ENCODE measurements at places on chromosomes 13 and 19.

DNA sequence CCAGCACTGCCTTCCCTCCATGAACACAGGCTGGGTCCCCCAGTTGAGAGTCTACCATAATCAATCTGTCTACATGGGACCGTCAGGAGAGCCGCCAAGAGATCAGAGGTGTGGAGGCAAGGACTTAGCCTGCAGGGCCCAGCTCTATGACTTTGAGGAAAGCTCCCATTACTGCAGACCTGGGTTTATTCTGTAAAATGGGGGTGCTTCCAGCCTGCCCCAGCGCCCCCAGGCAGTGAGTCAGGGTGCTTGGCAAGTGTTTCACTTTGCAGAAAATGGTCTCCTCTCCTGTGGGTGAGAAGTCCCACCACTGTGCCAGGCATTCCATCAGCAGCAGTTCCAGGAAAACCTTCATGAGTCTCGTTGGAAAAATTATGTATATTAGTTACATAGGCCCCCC is 75.5 kb upstream of the VSTM2B start:
- no peak for DNase-seq

DNA sequence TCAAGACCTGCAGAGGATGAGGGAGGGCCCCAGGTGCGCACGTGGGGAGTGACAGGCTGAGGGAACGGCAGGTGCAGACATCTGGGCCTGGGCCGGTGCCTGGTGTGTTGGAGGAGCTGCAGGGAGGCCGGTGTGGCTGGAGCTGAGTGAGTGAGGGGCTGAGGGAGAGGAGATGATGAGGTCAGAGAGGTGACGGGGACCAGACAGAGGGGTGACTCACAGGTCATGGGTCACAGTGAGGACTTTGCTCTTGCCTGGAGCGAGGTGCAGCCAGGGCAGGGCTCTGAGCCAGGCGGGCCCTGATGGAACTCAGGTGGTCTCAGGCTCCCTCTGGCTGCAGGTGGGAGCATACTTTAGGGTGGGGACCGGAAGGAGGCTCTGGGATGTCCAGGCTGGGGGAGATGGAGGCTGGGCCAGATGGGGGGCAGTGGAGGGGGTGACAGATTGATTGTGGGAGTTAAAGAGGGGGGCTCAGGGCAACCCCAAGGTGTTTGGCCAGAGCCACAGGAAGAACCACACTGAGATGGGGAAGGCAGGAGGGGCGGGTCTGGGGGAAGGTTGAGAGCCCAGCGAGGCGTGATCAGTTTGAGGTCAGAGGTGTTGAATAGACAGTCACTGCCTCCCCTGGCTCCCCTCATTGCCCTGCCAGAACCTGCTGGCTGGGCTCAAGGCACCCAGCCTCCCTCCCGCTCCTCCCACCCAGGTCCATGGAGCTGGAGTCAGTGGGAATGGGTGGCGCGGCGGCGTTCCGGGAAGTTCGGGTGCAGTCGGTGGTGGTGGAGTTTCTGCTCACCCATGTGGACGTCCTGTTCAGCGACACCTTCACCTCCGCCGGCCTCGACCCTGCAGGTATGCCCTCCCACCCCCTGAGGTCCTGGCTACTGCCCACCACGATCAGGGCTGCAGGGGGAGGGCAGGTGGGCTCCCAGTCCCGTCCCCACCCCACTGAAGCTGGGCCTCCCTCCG is 8.4 kb downstream of the ARHGAP33 start:
- no peak for DNase-seq

DNA sequence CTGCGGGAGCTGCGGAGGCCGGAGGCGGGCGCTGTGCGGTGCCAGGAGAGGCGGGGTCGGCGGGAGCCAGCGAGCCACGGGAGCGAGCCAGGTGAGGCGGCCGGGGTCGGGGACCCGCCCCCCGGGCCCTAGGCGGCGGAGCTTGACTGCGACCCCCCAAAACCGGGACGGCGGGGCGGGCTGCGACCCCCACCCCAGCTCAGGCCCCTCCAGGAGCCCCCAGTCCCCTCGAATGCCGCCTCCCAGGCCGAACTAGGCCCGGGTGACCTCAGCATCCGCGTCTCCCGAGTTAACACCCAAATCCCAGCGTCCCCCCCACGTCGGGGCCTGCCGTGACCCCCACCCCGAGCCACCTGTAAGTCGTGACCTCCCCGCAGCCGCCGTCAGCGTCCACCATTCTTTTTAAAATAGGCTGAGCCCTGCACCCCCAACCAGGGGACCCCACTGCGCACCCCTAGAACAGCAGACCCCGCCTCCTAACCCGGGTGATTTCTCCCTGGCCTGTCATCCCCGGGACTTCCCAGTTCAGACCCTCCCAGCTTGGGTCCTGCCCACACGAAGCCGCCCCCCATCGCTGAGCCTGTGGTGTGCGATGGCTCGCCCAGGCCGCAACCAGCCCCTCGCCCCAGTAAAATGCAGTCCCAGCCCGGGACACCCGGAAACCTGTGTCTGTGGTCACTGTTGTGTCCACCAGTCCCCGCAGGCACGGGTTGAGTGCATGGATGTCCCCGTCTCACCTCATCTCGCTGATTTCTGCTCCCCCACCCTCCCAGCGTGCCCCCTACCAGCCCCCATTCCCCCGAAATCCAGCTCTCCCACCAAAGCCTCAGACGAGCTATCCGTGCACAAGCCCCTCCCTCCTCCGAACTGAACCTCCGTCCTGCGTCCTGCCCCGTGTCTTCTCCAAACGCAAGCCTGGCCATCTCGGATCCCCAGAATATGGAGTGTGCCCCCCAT is 551 bp downstream of the FZR1 start:
- peak; percentile 35 for DNase-seq

DNA sequence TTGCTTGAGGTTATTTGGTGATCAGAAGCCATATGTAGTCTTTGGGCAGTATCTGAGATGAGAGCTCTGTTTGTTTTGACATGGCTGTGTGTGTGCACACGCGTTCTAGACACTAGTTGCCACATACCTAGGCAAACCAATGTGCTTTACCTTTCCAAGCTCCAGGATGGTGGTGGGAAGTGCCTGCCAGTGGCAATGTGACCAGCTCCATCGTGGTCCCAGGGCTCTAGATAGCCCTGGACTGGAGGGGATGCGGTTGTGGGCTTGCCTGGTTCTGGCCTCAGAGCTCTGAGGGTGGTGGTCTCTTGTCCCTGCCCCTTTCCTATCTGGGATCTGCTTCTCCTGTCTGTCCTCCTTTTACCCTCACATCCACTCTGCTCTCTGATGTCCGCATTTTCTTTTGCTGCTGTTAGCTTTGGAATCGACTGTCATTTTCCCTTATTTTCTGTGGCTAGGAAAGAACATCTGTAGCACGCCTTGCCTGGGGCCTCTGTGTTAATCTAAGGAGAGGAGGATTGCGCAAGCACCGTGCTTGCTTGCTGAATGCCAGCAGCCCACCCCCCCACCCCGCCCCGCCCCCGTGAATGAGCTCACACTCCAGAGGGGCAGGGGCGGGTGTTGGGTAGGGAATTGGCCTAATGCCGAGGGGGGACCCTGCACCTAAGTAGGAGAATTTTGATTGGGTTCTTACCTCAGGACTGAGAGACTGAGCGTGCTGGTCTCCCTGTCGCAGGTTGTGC is 89.5 kb downstream of the ARHGEF7 start:
- no peak for DNase-seq

DNA sequence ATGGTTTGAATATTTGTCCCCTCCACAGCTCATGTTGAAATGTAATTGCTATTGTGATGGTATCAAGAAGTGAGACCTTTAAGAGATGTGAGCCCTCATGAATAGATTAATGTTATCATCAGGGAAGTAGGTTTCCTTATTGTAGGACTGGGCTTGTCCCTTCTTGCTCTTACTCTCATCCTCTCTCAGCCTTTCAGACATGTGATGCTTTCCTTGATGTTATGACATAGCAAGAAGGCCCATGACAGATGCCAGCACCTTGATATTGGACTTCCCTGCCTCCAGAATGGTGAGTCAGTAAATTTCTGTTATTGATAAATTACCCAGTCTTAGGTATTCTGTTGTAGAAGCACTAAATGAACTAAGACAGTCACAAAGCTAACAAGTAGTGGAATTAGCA is 5.7 kb upstream of the ZMYM2 start:
- no peak for DNase-seq

DNA sequence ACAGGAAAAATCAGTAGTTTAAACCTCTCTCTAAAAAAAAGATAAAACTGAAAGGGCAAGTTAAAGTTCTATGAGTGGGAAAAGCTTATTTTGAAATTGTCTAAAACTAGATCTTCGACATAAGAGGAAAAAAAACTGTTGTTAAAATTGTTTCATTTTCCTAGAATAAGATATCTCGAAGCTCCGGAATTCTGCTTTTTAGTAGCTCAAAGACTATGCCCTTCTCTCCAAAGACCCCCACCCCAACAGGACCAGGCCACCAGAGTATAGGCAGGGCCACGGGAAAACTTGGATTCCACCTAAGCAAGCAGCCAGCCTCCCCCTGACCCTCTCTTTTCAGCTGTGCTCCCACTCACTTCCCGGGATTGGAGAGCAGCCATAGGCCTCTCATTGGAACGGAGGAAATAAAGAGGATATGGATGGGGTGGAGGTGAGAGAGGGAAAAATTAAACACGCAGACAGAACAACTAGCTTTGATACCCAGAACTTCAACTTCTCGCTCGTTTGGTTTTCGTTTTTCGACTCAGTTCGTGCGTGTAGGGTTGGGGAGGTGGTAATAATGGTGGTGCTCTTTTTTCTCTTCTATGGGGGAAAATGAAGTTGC is 3.0 kb downstream of the POU4F1 start:
- no peak for DNase-seq

DNA sequence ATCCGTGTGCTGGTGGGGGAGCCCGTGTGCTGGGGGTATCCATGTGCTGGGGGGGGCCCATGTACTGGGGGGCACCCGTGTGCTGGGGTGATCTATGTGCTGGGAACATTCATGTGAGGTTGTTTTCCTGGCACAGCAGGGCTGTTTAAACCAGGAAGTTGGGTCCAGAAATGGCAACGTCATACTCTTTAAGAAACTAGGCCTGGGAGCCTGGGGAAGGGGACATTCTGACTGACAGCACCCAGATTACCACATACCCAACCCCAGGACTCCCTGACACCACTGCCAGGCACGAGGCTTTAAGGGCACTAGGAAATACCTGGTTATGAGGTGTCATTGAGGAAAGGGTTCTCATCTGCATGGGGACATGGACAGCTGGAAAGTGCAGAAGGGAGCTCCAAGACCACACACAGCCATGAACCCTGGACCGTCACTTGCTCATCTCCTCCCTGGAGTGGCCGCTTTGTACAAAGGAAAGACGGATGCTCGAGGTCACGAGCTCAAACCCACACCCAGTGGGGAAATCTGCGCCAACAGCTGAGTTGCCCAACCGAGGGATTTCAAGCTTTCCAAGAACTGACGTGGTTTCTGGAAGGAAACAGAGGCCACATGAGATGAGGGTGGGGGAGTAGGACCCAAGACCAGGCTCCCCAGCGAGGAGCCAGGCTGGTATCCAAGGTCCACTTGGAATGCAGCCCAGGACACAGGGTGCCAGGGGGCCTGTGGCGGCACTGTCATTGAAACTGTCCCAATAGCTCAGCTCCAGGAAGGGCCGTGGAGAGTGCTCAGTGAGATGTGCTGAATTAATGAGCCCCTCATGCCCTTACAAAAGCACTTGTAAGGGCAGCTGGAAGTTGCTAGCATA is 40.9 kb downstream of the RAB20 start:
- DNase-seq = no peak

DNA sequence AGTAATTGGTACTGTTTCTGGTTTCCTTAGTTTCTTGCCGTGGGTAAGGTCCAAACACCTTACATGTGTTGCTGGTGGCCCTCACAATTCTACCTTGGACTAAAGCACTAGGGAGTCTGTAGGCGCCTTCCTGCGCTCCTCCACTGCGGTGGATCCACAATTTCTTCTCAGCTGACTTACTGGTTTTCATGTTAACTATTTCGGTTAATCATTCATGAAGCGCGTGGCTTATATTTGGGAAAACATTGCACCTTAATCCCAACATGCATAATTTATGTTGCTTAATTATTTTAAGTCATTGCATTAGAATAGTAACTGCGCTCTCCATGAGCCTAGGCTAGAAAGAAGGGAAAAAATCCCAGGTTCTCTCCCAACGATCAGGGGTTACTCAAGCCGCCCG is 37.7 kb downstream of the ARHGEF7 start:
- no peak for DNase-seq

GRCh38 chr13:50682966-50683365 is 160.5 kb downstream of the DLEU7 start:
- DNase-seq = no peak
